ENCODE measurements at places on chromosomes 13 and 19.

DNA sequence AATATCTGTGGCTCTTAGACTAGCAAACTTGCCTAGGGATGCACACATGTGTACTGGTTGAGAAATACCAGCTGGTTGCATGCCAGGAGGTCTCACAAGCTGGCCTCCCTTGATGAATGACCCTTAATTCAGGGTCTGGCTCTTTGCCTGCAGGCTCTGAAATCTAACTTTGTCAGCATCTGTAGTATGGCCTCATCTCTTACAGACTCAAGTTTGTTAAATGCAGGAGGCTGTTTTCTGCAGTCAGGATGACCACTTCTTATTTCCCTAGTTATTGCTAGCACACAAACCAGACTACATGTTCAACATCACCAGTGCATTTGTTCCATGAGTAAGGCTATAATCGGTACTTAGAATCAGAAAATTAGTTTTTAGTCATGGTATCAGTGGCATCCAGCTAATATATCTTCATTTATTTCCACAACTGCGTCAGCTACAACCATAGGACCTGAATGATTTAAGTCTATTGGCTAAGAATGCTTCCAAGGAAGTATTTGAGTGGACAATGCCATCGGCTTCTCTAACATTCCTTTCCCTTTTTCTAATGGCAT is 23.3 kb upstream of the POSTN start:
- no peak for DNase-seq

- no peak for DNase-seq
Observed at GRCh38 chr13:75635101-75635827, 866 bp upstream of the LMO7 start.

GRCh38 chr19:18932216-18932841 is 8.7 kb downstream of the HOMER3 start:
- peak; percentile 71 for DNase-seq

GRCh38 chr19:4090356-4091220 is 23.9 kb upstream of the ZBTB7A start:
- DNase-seq, result no peak

DNA sequence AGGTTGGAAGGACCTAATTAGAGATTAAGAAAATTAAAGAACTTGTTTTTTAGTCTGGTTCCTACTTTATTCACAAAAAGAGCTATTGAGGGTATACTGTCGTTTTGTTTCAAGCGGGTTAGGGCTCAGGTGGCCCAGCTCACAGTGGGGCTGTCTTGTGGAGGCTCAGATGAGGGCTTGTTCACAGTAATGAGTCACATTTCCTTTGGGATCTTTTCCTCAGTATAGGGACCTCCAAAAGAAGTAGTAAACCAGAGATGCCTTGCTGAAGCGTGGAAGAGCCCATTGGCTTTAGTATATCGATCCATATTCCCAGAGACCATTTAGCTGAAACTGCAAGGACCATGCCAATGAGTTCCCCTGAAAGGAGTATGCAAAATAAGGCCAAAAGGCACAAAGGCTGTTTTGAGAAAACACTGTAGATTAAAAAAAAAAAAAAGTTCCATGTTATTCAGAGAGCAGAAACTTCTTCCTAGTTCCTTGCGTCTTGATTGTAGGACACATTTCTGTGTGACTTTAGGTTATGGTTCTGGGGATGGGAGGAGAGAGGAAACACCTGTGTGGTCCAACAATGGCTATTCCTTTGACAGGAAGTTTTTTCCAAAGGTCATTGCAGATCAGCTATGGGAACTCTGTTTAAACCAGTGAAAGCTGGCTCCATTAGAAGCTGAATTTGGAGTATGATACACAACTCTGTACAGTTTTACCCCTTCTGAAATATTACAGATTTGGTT is 32.8 kb upstream of the GPI start:
- no peak for DNase-seq
